ENCODE measurements at places on chromosomes 1 and 21.

DNA sequence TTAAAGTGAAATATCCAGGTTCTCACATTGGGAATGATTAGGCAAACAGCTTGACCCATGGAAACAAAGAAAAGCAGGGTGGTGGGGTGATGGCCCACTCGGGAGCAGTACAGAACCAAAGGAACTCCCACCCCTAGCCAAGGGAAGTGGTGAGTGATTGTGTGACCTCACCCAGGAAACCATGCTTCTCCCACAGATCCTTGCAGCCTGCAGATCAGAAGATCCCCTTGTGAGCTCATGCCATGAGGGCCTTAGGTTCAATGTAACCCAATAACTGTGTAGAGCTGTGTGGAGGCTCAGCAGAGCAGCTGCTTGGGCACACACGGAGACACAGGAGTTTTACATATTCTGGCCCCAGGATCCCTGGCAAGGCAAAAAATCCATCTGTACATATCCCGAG lies 311.8 kb upstream of the DPYD start:
- DNase-seq: no peak

DNA sequence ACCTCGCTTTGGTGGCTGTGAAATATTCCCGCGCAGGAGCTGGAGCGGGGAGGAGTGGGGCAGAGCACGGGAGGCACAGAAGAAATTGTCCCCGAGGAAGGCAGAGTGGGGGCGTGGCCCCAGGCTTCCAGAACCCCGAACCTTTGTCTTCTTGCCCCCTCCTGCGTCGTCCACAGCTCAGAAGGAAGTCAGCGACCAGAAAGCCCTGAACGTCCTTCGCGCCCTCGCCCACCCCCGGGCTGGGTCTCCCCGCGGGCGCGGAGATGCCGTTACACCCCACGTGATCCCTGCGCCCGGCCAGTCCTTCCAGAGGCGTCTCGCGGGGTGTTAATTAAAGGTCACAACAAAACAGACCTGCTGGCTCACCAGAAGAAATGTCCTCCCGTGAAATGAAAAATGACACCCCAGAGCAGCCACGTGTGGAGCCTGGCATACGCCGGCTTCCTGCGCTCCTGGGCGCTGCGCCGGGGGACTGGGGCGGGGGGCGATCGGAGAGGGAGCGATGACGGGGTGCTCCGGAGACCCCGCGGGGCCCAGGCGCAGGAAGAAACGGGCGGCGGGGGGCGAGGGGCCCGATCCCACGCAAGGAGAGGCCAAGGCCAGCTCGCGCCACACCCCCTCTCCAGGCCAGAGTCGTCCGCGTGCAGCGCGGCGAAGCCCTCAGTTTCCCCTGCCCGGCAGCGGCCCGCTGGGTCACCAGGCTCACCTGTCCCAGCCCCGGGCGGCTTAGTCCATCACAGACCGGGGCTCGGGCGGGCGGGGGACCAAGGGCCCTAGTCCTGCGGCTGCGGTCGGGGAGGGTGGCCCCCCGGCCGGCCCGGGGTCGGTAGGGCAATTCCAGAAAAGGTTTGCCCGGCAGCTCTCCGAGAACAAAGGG lies 995 bp upstream of the KIF26B start:
- DNase-seq: no peak

DNA sequence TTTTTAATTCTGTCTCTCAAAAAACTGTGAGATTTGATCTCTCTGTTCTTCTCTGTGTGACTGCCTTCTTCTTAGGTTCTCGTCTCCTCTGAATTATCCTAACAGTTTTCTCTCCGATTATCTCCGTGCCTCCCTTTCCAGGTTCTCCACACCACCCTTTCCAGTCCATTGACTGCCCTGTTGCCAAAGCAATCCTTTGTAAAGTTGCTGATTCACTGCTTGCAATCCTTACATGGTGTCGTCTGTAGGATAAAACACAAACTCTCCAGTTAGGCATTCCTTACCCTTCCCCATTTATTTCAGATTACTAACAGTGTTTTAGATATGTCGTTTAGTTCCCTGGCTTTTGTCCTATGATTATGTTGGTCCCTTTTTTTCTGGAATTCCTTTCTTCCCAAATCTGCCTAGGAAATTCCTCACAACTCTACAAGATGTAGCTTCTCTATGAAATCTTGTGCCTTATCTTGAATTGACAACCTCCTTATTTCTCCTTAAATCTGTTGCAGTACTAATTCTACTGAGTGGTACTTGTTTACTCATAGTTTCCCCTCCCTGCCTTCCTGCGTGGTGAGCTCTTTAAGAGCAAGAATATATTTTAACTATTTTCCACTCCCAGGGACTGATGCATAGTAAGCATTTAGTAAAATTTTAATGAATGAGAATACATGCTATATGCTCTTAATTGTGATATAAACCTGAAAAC lies 22.3 kb downstream of the RCOR3 start:
- no peak for DNase-seq

- no peak for DNase-seq
These were observed 28.2 kb upstream of the KLHDC7A start for GRCh38 chr1:18452550-18452949.

GRCh38 chr1:110675060-110675791 lies 486 bp upstream of the KCNA3 start:
- DNase-seq: no peak

DNA sequence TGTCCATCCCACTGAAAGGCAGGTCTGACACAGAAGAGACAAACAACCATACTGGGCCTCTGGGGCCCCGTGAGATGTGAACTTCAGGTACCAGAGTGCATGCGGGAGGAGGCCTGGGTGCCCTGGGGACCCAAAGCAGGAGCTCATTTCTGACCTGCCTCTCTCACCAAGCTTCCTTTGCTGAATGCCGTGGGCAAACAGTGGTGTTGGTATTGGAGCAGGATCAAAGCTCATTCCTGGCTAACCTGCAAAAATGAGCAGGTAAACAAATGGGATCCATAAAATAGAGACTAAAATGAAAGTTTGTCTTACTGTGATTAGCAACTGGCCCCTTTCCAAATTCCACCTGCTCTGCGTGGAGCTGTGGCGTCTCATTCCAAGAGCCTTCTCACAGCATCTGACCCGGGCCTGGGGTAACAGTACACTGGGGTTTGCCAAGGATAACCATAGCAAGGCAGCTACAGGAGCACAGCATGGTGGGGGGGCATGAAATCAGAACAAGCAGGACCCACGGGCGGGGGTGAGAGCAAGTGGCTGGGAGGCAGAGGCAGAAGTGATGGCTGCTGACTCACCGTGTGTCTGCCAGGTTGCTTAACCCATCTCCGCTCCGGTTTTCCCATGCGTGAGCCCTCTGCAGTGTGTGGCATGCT lies 103.6 kb downstream of the KIF26B start:
- no peak for DNase-seq

- peak; percentile 75 for DNase-seq
These were observed 54.6 kb downstream of the PRKCZ start for GRCh38 chr1:2104621-2105427.

GRCh38 chr1:91854852-91855534 lies 31.0 kb downstream of the TGFBR3 start:
- no peak for DNase-seq

DNA sequence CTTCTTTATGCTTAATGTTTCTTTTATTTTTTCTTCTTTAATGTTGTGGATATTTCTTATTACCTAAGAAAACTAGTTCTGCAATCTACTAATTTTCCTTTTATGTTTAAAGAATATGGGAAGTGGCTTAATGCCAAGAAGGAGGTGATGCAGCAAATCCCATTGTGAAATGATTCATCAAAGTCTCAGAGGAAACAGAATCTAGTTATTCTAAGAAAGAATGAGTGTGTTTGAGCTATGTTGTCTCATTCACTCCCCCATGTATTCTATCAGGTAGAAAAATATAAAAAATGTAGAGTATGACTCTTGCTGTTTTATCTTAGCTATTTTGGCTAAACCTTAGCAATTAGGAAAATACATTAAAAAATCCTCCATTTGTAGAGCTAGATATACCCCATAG lies 659.9 kb upstream of the RGS18 start:
- no peak for DNase-seq

DNA sequence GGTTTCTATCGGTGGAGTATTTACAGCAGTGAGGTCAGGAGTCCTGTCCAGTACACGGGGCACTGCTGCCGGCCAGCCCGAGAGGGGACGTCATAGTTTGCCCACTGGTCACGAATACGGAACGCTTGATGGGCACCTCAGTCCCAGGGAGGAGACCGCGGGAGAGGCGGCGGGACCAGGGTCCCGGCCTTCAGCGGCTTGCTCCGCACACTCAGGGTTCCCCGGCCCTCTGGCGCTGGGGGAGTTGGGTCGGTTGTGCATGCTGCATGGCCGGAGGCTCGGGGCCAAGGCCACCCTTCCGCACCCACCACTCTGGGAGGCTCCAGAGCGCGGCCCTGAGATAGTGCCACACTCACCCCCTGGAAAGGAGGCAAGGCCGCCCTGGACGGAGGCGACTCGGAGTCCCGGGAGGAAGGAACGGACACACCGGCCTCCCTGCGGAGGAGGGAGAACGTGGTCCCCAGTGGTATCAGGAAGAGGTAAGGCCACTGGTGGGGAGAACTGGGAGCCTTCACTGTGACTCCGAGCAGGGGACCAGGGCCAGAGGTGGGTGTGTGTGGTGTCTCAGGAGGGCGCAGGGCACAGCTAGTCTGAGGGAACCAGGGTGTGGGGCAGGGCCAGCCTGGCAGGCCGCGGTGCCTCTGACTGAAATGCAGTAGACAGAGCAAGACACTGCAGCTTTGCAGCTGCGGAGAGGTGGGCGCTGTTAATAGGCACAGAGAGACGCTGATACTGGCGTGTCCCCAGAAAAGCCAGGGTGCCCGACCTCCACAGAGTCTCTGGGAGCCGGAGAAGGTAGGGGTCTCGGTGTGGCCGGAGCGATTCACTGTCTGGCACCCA lies 28.6 kb upstream of the PRSS38 start:
- peak; percentile 29 for DNase-seq

DNA sequence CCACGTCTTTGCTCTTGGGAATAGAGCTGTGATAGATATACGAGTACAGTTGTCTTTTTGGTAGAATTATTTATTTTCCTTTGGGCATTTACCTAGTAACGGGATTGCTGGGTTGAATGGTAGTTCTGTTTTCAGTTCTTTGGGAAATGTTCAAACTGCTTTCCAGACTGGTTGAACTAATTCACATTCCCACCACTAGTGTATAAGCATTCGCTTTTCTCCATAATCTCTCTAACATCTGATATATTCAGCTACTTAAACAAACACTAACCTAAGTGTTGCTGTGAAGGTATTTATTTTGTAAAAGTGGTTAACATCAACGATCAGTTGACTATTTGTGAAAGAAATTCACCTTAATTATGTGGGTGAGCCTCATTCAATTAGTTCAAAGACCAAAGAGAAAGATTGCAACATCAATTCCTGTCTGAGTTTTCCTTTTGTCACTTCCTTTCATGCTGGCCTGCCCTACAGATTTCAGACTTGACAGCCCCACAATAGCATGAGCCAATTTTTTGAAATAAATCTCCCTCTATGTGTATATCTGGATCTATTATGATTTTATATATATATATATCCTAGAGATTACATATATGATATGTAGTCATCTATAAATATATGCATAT lies 26.7 kb upstream of the DUSP10 start:
- no peak for DNase-seq

GRCh38 chr1:223759273-223759672 lies 46.9 kb downstream of the CAPN2 start:
- no peak for DNase-seq

- DNase-seq: no peak
These were observed 814 bp downstream of the MTARC2 start for GRCh38 chr1:220748936-220749335.

DNA sequence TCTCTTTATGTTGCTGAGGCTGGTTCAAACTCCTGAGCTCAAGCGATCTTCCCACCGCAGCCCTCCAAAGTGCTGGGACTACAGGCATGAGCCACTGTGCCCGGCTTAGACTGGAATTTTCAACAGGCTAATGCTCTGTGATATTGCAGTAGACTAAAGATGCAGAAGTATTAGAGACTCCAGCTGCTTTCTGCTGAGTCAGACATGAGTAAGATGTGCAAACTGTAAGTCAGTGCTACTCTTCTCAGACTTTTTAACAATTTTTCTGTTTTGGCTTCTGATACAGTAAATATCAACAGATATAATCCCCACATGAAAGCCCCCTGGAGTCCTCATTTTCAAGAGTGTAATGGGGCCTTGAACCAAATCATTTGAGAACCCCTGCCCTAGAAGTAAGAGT lies 29.3 kb upstream of the NLRP3 start:
- DNase-seq: no peak
